ENCODE measurements at places on chromosomes 16 and 17.

DNA sequence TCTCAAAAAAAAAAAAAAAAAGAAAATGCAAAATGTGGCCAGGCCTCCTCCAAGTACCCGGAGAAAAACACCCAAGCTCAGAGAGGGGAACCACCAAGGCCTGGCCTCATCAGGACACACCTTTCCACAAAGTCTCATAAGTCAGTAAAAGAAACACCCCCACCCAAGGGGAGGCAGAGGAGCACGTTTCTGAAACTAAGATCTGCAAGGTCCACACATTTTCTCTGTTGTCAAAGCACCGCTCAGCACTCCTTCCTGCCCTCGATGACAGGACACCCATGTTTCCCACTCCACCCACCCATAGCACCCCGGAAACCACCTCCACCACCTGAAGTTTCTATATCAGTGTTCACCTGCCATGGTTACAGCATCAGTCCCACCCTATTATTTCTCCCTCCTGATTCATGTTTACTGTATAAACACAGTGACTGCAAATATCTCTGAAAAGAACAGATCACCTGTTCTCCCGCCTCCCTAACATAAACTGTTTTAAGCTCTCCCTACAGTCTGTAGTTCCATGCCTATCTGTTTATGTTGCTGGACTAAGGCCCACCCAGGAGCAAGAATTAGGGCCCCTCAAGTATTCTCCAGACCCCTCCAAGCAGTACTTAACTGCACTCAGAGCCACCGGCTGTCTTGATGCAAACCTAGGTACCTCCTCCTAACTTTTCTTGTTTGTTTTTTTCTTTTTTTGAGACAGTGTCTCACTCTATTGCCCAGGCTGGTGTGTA lies 2.0 kb downstream of the CORO7 start:
- peak; percentile 63 for DNase-seq

- DNase-seq: no peak
Observed at GRCh38 chr16:51812945-51813344, 661.9 kb upstream of the SALL1 start.

GRCh38 chr16:79808731-79809130 lies 208.2 kb upstream of the MAF start:
- DNase-seq: no peak

DNA sequence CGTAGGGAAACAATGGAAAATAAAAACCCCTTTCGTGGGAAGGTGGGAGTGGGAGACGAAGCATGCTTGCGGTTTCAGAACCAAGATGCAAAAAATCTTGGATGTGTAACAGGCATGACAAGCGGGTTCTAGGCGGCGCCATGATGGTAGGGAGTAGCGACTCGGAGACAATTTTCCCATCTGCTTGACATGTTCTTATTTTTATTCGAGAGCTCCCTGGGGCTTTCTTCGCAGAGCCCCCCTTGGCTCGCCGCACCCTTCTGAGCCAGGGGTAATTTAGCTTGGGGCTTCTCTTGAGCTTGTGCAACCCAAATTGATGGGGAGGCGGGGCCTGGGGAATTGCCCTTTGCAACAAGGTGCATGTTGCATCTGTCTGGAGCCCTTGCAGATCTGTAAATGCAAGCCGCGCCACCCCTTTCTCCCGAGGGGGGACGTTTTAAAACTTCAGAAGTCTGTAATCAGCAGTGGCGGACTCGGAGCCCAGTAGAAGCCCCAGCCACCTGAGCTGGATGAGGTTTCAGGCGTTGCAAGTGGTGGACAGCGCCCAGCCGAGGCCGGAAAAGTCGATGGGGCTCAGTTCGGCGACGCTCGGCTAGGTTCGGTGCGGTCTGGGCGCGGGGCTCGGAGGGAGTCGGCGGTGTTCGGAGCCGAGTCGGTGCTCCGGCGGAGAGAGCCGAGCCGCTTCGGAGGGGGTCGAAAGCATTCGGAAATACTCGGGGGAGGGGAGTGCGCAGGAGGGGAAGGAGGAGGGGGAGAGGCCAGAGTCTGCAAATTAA lies 2.9 kb downstream of the GNAO1 start:
- peak; percentile 69 for DNase-seq
